Activated CD4-positive, alpha-beta memory T cell treated with anti-CD3 and anti-CD28 coated beads for 36 hours (primary cell): ENCODE measurements at places on chromosomes 3 and 15.

- no peak for DNase-seq
These were observed 4.3 kb downstream of the SHF start for GRCh38 chr15:45183511-45183910.

GRCh38 chr3:193148688-193149473, 92.1 kb upstream of the PLAAT1 start:
- no peak for DNase-seq

- DNase-seq, result no peak
These were observed 123.7 kb upstream of the NLGN1 start for GRCh38 chr3:173273838-173274237.

- no peak for DNase-seq
These were observed 6.9 kb upstream of the SPG11 start for GRCh38 chr15:44670087-44670950.

DNA sequence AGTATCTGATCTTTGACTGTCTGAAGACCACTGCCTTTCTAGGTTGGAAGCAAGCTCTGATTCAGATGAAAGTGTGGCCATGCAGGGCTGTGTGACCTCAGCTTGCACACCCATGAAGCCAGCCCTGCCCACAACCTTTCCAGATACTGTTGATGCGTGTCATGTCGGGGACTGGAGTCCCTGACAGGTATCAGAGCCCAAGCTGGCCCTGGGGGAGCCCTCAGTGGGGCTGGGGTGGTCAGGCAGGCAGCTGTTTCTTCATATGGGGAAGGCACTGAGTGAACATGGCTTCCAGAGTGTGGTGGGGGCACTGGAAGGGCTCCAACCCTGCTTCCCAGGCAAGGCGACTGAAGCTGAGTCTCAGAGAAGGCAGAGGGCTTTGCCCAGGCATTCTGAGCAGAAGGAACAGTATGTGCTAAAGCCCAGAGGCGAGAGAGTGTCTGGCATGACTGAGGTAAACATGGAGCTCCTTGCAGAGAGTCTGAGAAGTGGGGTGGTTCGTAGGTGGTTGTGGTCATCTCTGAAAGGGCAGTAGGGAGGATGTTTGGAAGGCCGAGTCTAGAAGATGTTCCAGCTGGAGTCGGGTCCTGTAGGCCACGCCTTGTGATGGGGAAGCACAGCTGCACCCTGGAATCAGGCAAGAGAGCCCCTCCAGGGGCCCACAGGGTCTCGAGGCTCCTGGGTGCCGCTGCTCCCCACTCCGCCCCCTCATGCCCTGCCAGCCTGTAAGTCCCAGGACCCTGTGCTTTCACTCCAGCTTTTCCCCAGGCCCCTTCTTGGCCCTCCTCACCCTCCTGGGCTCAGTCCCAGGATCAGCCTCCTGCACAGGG, 122.2 kb downstream of the EEFSEC start:
- no peak for DNase-seq

- no peak for DNase-seq
These were observed 659.9 kb downstream of the SI start for GRCh38 chr3:164418414-164418813.

GRCh38 chr15:54094661-54095060, 116.4 kb downstream of the UNC13C start:
- DNase-seq, result no peak

DNA sequence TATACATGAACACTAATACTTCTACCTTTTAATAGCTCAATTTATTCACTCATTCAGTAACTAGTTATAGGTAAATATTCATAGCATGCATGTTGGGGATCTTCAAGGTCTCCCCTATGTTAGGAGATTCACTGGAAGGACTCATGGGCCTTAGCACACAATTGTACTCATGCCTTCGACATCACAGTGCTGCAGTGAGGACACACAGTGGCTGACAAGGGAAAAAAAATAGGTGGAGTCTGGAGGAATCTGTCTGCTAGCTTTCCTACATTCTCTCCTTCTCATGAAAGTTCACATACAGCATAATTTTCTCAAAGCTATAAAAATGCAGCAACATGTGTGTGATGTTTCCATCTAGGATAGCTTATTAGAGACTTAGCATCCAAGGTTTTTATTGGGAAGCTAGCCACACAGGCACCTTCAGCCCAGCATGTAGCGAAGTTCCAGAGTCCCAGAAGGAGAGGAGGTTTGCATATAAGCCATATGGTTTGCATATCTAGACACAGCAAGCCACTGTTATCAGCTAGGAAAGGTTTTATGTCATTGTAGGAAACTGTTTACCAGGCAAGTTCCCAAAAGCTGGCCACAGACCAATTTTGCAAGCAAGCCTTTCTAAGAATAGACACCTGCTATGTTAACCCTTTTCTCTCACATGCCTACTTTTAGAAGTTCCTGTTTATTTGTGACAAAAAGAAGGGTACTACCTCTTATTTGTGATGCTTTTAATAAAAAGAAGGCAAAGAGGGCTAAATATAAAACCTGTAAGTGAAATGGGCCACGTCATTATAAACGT, 46.4 kb downstream of the MORC1 start:
- no peak for DNase-seq

- DNase-seq, result no peak
These were observed 24.6 kb upstream of the DMXL2 start for GRCh38 chr15:51647128-51647562.

DNA sequence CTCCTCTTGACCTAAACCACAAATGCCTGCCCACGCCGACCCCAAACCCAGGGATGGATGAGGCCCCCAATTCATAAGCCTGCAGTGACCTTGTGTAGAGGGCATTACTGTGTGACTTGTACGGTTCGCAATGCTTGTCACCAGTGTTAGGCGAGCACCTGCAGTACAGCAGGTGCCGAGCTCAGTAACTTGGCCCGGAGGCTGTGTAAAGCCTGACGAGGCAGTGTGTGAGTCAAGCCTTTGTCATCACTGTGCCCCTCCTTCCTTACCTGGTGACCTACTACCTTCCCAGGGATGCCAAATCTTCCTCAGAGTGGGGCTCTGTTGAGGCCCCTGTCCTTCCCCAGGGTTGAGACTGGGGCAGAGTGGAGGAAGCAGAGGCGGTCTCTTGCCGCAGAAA, 37.2 kb upstream of the TMEM115 start:
- no peak for DNase-seq

DNA sequence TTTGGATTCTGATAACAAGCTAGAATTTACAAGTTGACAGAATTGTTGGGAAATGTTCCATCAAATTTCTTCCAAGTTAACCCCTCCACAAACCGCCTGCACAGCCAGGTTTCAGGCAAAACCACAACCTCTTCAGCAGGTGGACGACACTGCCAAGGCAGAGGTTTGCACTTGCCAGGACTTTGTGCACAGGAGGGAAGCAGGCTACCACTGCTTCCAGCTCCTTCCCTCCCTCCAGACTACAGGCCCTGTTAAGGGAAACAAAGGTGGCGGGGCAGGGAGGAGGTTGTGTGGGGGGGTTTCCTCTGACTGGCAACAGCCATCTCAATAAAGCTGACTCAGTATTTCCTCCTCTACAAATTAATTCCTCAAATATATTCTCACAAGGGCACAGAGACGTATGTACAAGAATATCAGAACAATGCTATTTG, 42.2 kb downstream of the TBC1D2B start:
- peak; percentile 68 for DNase-seq

DNA sequence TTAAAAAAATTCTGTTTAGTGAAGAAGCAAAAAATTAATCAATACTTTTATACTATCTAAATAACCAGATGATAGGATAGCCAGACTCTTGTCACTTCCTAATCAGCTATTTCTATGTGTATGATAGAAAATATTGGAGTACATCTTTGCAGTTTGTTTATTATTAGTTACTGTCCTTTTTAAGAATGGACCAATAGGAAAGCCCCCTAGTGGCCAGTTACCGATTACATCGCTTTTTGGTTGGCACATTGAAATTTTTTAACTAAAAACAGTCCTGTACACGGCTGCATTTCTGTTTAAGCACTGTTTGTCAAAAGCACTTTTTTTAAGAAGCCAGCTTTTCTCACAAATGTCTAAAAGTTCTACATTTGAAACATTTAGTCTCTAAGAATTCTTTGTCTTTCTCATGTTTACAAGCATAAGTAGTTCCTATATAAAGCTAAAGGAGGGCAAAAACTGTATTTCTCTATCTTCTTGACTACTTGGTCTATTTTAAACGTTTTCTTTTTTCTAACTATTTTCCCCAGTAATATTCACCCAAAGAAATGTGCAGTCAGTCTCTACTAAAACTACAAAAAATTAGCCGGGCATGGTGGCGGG, 253.2 kb upstream of the LRTM1 start:
- no peak for DNase-seq

DNA sequence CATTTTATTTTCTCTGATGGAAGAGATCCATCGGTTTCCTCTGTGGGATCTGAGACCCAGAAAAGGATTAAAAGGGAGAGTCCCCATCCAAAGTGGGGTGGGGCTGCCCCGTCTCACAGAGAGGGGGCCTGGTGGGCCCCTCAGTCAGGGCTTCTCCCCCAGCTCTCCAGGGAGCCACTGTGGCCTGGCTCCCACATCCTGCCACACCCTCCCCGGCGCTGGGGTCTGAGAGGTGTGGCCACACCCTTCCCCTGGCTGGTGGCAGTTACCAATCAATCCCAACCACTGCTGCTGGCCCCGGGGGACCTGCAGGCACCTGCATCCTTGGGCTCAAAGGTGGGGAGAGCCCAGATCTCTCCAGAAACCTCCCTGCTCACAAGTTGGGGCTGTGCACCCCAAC, 161.8 kb upstream of the IQSEC1 start:
- peak; percentile 14 for DNase-seq

DNA sequence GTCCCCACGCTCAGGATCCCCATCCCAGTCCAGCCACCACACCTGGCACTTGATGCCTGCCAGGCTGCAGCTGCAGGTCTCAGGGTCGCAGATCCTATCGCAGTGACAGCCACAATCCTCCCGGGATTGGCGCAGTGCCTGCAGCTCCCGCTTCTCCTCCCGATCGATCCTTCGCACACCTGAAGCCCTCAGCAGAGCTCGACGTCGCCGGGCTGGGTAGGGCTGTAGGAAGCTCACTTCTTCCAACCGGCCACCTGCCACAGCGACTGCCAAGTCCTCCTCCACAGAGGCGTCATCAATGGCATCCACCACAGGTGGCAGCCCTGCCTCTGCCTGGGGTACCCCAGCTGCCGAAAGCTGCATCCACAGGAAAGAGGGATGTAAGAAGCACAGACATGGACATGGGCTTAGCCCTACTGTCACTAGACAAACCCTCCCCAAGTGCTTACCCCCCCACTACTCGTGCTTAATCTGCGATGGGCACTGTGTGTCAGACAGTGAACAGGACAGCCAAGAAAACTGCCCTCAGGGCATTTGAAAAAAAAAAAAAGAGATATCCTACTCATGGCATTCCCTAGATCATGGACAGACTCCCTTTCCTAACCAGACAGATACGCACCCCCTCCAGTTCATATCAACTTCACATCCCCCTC, 9.2 kb downstream of the CSRNP1 start:
- DNase-seq, result no peak

- DNase-seq, result no peak
These were observed 123.1 kb upstream of the STRIT1 start for GRCh38 chr3:155416500-155417118.

DNA sequence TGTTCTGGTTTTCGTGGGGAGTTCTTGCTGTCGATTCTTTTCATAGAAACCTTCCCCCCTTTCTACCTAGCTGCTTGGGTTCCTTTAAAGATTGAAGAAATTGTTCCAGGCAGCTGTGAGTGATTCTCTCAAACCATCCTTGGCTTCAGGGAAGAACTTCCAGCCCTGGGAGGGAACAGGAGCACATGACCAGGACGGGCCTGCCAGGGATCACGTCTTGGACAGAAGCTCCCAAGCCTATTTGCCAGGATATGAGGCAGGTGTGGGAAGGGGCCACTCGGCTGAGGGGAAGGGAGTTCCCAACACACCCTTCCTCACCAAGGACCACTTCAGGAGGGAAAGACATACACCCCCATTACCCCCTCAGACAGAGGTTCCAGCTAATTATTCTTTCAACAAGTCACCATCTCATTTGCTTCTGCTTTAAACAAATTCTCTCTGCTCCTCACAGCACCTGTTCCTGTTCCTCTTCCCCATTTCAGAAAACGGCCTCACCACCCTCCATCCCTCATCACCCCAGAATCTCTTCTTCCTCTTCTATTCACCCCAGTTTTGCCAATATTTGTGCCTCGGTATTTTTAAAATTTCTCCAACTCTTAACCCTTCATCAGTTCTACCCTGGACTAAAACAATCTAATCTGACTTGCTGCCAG, 62.5 kb downstream of the WHAMM start:
- no peak for DNase-seq

DNA sequence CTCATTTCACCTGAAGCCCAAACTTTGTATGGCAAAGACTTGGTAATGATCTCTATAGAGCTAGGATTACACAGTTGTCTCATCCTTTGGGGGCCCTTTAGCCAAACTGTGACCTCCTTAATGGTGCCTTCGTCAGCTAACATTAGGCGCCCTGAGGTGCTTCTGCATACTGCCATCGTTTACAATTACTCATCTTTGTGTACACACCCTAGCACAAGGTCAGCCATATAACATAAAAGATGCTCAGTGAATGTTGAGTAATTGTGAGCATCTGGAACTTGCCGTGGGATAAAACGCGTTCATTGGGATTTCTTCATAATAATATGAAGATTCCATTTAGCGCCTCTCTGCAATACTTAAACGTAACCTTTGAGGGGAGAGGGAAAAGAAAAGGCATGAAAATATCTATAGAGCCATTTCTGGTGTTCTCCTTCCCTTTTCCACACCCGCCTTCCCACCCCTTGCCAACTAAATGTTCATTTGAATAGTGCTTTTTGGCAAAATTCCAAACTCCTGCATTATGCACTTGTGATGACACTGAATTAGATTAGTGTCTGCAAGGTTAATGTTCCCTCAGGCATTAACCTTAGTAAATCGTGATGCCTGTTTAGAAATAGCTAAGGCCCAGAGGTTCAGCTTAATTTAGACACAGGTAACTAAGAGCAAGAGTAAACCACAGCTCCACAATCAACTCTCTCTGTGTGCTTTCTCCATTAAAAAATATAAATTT, 990 bp upstream of the ZNF148 start:
- DNase-seq, result no peak

GRCh38 chr3:58071480-58071971, 63.3 kb downstream of the FLNB start:
- DNase-seq, result no peak

DNA sequence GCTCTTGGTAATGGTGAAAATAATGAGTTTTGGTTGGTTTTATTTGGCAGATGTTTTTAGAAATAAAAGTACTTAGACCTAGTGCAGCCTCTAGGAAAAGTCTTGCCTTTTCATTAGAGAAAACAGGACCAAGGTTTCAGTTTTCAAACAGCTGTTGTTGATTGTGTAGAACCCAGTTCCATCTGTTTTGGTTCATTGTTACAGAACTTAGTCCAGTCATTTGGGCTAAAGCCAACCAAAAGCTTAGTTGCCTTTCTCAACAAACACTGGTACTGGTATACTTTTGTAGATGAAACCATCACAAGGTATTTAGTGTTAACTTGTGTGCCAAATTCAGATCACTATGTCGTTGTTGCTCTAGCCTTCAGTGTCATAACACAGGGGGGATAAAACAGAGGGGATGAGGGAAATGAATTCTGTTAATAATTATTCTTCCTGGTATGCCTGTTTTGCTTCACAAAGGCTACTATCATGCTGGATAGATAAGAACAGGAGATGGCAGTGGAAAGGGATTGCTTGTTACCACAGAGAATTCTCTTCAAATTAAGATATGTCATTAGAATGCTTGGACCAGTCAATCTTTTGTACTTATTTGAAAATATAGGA, 12.6 kb upstream of the APH1B start:
- DNase-seq, result no peak

GRCh38 chr3:115095236-115095635, 51.9 kb downstream of the ZBTB20 start:
- DNase-seq, result no peak

GRCh38 chr3:38268087-38268486, 2.5 kb downstream of the SLC22A13 start:
- no peak for DNase-seq
